Activated naive CD8-positive, alpha-beta T cell treated with anti-CD3 and anti-CD28 coated beads for 36 hours (primary cell): ENCODE measurements at places on chromosomes 12 and 14. TPM values are rescaled to one million over a fixed set of nuclear protein-coding genes. Genes with fewer than 3 reads are reported as not detected.

- peaks cover 5% of the 10 kb centered on the region for H3K27me3 ChIP-seq
- H3K4me1 ChIP-seq: no peaks in the 10 kb centered on the region
- DNase-seq: no peak
Measured at GRCh38 chr12:93911396-93911795, 234.2 kb downstream of the CRADD start.

GRCh38 chr14:68783408-68784225, 9.2 kb downstream of the ZFP36L1 start:
- H3K27ac ChIP-seq: no peak overlapping the region
- H3K4me3 ChIP-seq: no peak overlapping the region
- DNase-seq: no peak

GRCh38 chr12:101287357-101287756, 7.5 kb downstream of the UTP20 start:
- H3K27ac ChIP-seq: no peak overlapping the region
- no peak for DNase-seq
- peaks cover 10% of the 10 kb centered on the region for H3K4me1 ChIP-seq
- peaks cover 33% of the 10 kb centered on the region for H3K36me3 ChIP-seq
- no peak overlapping the region for H3K4me3 ChIP-seq

DNA sequence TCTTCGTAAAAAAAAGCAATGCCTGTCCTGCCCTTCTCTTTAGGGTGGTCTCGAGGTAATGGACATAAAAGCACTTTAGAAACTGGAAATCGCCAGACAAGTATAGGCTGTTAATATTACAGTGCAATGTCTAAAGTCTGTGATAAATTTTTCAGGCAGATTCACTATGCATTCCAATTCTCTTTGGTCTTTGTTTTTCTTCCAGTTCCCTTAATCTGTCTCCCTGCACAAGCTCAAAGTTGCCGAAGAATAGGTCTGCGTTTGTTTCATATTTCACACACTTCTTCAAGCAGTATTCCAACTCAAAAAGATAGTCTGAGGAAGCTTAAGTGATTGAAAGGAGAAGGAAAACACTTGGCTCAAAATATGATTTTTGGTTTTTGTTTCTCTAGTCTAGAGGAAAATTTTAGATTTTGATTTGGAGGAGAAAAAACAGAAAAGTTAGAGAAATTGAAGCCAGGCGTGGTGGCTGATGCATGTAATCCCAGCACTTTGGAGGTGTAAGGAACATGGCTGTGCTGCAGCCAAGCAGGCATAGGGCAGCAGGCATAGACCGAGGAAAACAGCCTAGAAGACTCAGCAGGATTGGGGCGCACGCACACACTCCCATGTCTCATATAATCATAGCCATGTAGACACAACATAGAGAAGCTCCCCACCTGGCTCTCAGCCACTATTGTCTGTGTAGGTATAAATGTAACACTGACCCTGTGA, 96.2 kb upstream of the TMPO start:
- H3K27ac ChIP-seq: no peak overlapping the region
- H3K36me3 ChIP-seq: no peaks in the 10 kb centered on the region

- H3K4me3 ChIP-seq: no peak overlapping the region
- no peak overlapping the region for H3K27ac ChIP-seq
- H3K36me3 ChIP-seq: no peaks in the 10 kb centered on the region
- peaks cover 10% of the 10 kb centered on the region for H3K27me3 ChIP-seq
- DNase-seq: no peak
Measured at GRCh38 chr14:32044454-32044853, 32.6 kb upstream of the ARHGAP5 start.

Gene SELPLG
- 23.0 TPM for total RNA-seq

DNA sequence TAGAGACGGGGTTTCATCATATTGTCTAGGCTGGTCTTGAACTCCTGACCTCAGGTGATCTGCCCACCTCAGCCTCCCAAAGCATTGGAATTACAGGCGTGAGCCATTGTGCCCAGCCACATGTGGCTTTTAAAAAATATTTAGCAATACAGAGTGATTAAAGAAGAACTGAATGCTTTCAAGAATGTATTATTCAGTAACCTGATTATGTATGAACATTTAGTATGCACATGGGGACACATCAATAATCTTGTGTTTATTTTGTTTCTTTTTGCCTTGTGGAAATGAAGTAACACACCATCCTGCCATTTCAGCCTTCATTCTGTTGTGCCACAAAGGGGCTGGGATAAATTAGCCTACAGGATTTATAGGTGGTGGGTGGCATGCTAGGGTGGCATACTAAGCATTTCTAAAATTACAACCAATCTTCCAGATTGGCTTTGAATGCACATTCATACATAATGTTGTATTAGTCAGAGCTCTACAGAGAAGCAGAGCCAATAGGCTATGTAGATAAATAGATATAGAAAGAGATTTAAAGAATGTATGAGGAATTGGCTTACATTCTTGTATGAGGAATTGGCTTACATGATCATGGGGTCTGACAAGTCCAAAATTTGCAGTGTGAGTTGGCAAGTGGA, 25.5 kb upstream of the TXNRD1 start:
- no peak overlapping the region for H3K27ac ChIP-seq
- no peak for DNase-seq
- H3K27me3 ChIP-seq: no peaks in the 10 kb centered on the region
- no peak overlapping the region for H3K4me3 ChIP-seq
- H3K4me1 ChIP-seq: no peaks in the 10 kb centered on the region
- H3K36me3 ChIP-seq: no peaks in the 10 kb centered on the region

Gene CLIP1
- total RNA-seq: 32.4 TPM

DNA sequence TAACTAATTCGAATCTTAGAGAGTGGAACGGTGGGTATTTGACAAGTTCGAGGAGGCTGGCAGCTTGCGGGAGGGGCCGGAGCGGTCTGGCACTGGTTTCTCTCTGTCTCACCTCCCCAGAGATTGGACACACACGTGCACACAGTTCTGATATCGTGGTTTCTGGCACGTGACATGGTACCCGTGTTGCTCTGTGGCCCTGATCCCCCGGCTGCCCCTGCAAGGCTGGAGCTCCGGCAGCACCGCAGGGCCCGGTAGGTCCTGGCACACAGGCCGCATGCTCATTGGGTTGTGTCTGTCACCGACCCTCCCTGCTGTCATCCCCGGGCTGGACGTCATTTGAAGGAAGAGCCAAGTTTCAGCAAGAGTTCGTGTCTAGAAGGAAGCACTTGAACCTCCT, 82.7 kb downstream of the PPP2R5C start:
- H3K27me3 ChIP-seq: no peaks in the 10 kb centered on the region
- DNase-seq: no peak
- H3K36me3 ChIP-seq: peaks cover 20% of the 10 kb centered on the region
- peak overlapping the region; percentile 49 for H3K27ac ChIP-seq
- H3K4me3 ChIP-seq: no peak overlapping the region

- no peak overlapping the region for H3K27ac ChIP-seq
- no peak for DNase-seq
- H3K27me3 ChIP-seq: no peaks in the 10 kb centered on the region
- H3K4me1 ChIP-seq: no peaks in the 10 kb centered on the region
- H3K4me3 ChIP-seq: no peak overlapping the region
Measured at GRCh38 chr12:21330682-21331253, 3.9 kb downstream of the SLCO1A2 start.

- no peaks in the 10 kb centered on the region for H3K4me1 ChIP-seq
- H3K4me3 ChIP-seq: no peak overlapping the region
- no peak overlapping the region for H3K27ac ChIP-seq
Measured at GRCh38 chr12:119802472-119802871, 74.6 kb downstream of the CIT start.

Gene KLHL33
- 0.50 TPM for total RNA-seq
